Left ventricle myocardium superior (tissue), 1 donor: ENCODE measurements at places on chromosomes 7 and 10. TPM values are rescaled to one million over a fixed set of nuclear protein-coding genes. Genes with fewer than 3 reads are reported as not detected.
A peak's percentile ranks its signal among the peaks of the same experiment; 100 is the strongest.

Gene SPACDR
- total RNA-seq, result 0.32 TPM

Gene EIF5AL1
- total RNA-seq, result 0.12 TPM

Gene CYP3A4
- total RNA-seq, result not detected

Gene TACR2
- total RNA-seq, result not detected

Gene RPEL1
- not detected for total RNA-seq

Gene TRIP6
- total RNA-seq, result 13.6 TPM

Gene GJD4
- not detected for total RNA-seq

Gene MMD2
- not detected for total RNA-seq

Gene CTAGE8
- not detected for total RNA-seq

Gene GPER1
- total RNA-seq, result 2.8 TPM

DNA sequence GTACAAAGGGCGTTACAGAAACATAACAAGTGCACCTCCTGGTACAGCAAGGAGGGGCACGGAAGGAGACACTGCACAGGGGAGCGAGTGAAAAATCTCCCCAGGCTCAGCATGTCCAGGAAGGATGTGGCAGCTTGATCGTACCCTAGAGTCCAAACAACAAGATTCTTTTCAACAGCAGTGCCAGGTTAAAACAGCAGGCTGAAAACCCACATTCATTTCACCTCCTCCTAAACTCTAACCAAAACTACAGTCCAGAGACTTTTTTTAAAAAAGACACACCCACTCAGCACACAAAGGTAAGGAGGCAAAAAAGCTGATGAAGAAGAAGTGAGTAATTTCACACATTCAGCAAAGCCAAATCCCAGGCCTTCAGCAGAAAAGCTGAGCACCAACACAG lies 138.8 kb downstream of the SFMBT2 start:
- DNase-seq, result no peak

GRCh38 chr7:255038-255435 lies 34.9 kb upstream of the FOXL3 start:
- DNase-seq, result peak; percentile 20

- DNase-seq, result no peak
These were observed 111.7 kb upstream of the STARD3NL start for GRCh38 chr7:38066391-38066790.

- DNase-seq, result peak; percentile 15
These were observed 70.6 kb downstream of the FOXL3 start for GRCh38 chr7:360454-361100.

DNA sequence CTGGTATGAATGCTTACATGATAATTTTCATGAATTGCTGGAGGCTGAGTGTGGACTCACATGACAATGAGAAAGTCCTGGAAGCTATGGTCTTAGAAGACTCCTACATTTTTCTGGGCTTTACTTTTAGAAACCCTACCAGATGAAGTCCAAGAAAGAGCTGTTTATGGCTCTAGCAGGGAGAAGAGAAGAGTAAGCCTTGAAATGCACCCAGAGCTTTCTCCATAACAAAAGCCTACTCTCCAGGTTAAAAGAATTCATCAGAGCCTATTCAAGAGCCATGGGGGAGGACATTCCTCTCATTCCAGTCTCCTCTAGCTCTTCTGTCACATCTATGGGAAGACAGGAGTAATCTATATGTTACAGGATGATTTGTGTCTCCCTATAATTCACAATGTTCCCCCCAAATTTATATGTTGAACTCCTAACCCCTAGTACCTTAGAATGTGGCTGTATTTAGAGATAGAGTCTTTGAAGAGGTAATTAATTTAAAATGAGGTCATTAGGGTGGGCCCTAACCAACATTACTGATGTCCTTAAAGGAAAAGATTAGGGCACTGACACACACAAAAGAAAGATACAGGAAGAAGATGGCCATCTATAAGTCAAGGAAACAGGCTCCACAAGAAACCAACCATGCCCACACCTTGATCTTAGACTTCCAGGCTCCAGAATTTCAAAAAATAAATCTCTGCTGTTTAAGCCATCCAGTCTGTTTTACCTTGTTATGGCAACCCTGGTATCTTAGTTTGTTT lies 193.8 kb upstream of the PTER start:
- no peak for DNase-seq

DNA sequence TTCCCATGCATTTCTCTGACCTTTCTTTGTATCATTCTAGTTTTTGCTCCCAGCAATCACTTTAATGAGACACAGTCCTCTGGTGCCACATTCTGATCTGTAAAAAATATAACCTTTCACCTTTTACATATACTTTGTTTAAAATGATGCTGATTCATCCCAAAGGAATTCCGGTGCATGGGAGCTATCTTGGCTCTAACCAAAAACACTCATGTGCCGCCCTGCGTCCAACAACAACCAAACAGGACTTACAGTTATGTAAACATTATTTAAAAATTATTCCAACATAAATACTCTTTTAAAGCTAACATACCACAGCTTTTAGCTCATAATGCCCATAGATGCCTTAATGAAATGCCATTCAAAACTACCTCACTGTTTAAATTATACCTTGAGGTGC lies 7.7 kb upstream of the OPALIN start:
- no peak for DNase-seq

DNA sequence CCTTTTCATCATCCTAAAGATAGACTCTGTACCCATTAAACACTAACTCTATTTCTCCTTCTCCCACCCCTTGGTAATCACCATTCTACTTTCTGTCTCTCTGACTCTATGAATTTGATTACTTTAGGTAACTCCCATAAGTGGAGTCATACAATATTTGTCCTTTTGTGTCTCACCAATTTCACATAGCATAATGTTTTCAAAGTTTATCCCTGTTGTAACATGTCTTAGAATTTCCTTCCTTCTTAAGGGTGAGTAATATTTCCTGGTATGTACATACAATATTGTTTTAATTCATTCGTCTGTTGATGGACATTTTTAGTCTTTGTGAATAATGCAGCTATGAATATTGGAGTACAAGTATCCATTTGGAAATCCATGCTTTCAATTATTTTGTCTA lies 50.9 kb upstream of the CDCA7L start:
- no peak for DNase-seq

DNA sequence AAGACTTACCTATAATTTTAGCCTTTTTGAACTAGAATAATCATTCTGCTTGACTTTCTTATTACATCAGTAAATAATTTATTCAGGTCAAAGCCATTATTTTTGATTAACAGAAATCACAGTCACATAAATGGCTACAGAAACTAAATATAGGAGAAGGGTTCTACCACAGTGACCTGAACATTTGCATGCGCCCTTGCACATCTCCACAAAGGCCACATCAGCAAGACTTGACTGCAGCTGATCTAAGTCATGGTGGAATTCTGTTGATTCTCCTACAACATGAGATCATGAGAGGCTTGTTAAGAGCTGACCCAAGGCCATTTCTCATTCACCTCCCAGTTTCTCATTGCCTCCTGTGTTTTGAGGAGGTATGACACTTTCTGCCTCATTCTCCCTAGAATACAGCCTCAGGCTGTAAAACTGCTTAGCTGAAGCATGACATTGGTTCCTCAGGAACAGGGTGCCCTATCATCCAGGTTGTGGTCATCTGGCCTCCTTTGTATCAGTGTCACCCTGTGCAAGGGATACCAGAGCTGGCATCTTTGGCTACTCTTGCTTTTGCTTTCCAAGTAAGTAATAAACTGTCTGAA lies 6.7 kb upstream of the IMMP2L start:
- no peak for DNase-seq

GRCh38 chr10:50618624-50619023 lies 5.1 kb downstream of the SGMS1 start:
- DNase-seq, result no peak

- no peak for DNase-seq
These were observed 12.9 kb upstream of the VIM start for GRCh38 chr10:17214971-17215781.

- no peak for DNase-seq
These were observed 39.5 kb downstream of the RBM28 start for GRCh38 chr7:128304212-128304611.

DNA sequence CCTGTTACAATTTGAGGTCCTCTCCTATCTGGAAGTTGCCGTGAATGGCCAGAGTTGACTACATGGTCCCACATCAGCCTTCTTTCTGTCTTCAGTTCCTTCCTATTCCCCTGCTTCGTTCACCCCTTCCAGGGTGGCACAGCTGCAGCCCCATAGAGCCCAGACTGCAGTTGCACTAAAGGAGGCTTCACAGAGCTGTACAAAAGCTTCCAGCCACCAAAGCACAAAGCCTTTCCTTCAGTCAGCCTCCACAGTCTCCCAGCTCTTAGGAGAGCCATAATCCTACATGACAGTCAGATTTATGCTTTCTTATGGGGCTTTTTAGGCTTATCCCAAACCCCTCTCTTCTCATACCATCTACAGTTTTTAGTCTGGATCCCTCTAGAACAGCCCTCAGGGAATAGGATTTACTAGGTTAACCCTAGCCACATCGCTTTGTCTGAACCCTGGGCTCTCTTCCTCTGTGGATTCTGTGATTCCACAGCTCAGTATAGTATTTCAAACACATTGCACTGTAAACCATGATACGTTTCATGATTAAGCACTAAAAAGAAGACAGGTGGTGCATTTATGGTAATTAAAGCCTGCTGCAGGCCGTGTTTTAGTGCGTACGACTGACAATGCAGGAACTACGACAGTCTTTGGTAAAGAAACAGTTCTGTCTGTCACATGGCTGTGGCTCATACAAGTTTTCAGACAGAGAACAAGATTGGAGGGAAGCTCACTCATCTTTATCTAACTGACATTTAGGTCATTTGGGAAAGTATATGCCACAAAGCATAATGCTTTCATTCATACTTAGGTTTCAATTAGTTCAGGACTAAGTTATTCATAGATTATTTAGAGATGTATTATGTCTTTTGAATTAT lies 208.3 kb upstream of the KMT2E start:
- DNase-seq, result no peak
